Left renal pelvis (tissue), 4 donors: ENCODE measurements at places on chromosomes 1 and 21. TPM values are rescaled to one million over a fixed set of nuclear protein-coding genes. Genes with fewer than 3 reads are reported as not detected.

- no peak for DNase-seq
Observed at GRCh38 chr21:14600569-14601297, 54.6 kb upstream of the SAMSN1 start.

- no peak for DNase-seq
Observed at GRCh38 chr1:157523774-157524493, 28.4 kb downstream of the FCRL5 start.

- DNase-seq, result no peak
Observed at GRCh38 chr1:199272628-199273086, 633.8 kb downstream of the PTPRC start.

DNA sequence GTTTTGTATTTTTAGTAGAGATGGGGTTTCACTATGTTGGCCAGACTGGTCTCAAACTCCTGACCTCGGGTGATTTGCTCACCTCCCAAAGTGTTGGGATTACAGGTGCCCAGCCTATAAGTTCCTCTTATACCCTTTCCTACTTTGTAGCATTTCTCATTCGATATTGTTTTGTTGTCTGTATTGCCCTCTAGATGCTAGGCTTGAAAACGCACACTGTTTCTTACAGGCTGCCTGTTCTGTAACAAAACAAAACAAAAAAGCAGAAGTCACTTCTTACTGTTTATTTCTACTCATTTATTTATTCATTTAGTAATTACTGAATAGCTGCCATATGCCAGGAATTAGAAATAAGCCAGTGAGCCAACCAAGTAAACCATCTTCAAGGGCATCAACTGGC is 136.9 kb upstream of the BMP8A start:
- no peak for DNase-seq

DNA sequence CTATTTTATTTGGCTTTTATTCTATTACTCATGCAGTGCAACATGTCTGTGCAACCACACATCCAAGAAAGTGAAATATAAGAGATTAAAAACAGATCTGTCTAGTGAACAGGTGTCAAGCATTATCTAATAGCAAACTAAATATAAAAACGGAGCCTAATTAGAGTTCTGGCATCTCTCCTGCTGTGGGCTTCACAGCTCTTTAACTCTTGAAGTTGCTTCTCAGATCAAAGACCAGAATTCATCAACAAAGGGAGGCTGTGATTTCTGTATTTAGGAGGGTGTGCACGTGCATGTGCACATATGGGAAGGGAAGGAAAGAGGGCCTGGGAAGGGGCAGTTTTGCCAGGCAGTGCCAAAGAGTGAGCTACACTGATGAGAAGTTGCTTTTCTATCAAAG is 81.0 kb downstream of the MIS18A start:
- DNase-seq, result no peak

- DNase-seq, result no peak
Observed at GRCh38 chr1:194478731-194479130, 1292.3 kb upstream of the B3GALT2 start.

DNA sequence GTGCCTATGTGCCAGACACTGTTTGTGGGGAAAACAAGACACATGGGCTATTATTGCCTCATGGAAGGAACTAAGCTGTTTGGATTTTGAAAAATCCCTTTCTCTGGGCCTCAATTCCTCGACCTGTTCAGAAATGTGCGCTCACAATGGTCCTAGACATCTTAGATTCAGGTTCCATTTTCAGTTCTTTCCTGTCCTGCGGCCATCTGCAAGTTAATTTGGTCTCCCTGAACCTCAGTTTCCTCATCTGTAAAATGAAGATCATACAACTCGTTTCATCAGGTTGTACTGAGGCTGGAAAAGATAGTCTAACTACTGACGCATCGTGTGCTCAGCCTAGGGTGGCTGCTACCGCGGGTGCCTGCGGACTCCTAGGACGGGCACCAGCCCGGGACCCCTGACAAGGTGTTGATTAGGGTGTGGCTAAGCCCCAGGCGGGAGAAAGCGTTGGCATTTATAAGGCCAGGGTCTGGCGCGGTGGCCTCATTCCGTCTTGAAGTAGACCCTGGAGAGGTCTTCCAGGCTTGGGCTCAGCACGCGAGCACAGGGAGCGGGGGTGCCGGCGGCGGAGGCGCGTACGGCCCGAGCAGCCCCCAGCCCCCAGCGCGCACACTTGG is 493 bp upstream of the ELOA start:
- no peak for DNase-seq

TMCC2 gene
- polyA plus RNA-seq, result 7.3 TPM

DNA sequence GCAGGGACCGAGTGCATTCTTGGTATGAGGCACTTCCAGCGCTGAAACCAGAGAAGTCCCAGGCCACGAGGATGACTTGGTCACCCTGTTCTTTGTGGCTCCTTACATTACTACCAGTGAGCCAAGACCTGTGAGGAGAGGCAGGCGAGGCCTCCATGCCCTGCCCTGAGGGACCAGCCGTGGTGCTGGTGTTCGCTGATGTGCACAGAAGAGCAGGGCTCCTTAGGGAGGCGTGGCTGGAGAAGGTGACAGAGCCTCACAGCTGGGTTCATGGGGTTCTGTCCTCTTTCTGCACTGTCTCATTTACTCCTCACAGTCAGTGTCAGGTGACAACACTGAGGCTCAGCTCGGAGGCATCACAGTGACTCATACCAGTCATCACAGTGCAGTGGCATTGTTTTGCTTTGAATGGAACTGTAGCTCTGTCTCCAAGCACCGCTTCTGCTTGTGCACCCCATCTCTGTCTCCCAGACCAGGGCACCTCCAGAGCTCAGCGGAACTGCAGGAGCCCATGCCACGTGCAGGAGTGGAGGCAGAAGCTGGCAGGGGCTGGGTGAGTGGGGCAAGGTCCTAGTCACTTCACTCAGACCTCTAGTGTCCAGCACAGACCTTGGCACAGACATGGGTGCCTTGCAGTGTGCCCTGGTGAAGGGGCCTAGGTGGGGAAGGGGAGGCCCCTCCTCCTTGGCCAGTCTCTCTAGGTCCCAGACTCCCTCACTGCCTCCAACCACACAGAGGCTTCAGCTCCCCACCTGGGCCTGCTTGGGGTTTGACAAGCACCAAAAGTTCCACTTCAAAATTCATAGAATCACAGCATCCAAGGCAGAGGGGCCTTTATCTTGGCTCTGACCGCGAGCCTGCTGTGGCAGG is 310.9 kb downstream of the MATN1 start:
- DNase-seq, result no peak
